ENCODE measurements at places on chromosomes 5 and 9.

- DNase-seq = no peak
Observed at GRCh38 chr5:108529381-108529780, 147.5 kb upstream of the FBXL17 start.

DNA sequence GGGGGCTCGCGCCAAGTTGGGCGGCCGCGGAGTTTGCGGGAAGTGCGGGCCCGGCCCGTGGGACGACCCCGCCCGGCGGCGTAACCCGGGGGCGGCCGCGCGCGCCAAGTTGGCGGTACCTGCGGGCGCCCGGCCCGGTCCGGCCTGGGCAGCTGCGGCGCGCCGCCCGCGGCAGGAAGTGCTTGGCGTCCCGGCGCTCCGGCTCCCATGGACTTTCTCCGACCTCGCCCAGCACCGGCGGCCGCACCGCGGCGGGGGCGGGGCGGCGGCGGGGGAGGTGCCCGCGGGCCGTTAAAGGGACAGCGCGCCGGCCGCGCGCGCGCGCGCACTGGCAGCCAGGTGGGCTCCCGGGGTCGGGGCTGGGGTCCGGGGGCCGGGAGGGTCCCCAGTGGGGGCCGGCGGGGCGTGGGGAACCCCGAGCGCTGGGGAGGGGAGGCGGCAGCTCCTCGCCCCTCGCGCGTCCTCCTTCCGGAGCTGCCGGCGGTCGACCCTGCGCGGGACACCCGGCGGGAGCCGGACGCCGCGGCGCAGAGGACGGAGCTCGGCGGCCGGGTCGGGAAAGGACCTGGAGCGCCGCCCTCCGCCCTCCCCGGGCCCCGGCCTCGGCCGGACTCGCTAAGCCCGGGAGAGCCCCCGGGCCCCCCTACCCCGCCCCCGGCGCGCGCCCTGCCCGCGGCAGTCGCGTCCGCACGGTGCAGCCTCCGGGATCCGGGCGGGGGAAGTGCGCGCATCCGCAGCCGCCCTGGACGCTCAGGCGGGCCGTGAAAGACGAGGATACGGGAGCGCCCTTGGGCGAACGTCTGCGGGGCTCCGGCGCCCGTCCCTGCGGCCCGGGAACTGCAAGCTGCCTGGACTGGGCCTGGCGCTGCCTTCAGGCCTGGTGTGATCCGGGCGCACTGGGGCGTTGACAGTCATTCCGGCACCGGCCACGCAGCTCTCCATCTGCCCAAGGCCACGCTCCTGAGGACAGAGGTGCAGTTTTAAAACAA is at the start of gene NACC2:
Gene NACC2 (minus strand): TSS at position 220 of the 989 bp plus-strand sequence. CDS start 44,768 bp downstream, outside the sequence.
- DNase-seq = no peak

- no peak for DNase-seq
Observed at GRCh38 chr5:38207343-38207742, 51.0 kb upstream of the EGFLAM start.

DNA sequence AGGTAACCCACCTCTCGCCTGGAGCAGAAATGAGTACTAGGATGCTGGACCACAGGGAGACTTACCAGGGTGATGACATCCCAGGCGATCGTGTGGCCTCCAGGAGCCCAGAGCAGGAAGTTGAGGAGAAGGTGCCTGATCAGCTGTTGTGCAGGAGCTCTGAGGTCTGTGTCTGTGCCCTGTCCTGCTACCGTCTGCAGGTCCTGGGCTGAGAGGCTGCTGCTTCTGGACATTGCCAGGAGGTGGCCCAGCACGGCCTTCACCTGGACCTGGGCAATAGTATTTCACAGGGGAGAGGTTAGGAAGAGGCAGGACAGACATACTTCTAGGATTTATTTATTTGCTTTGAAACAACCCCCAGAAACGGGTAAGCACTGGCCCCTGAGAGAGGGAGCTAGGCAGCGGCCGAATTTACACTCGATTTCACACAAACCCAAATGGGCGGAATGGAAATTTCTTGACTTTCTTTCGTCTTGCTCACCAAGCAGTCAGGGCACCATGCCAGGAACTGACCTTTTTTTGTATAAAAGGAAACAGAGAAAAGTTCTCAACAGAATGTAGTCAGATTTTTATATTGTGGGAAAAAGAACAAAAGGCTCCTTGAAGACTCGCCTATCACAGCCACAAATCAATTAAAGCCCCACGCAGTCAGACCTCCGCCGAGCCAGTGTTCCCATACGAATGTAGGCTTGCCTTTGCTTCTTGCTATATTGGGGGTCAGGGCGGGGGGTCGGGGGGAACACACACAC is 210.3 kb downstream of the FANCC start:
- no peak for DNase-seq

GRCh38 chr9:119836036-119836435 is 466.8 kb upstream of the BRINP1 start:
- DNase-seq = no peak

DNA sequence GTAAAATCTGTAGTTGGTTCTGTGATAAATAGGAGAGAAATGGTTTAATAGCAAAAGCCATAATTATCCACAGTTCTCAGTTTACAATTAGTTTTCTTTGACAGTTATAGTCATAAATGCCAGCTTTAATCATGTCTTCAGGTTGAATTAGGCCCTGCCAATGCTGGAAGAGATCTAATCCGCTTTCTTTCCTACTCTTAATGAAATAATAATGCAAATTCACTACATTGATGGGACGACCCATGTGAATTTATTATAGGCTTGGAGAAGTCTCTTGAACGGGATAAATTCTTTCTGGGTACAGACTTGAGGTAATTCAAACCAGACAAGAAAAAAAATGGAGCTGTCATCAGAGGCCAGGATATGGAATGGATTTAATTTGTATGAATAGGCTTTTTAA is 950.4 kb downstream of the EFNA5 start:
- DNase-seq = no peak

GRCh38 chr5:8314965-8315364 is 446.0 kb downstream of the MTRR start:
- no peak for DNase-seq

DNA sequence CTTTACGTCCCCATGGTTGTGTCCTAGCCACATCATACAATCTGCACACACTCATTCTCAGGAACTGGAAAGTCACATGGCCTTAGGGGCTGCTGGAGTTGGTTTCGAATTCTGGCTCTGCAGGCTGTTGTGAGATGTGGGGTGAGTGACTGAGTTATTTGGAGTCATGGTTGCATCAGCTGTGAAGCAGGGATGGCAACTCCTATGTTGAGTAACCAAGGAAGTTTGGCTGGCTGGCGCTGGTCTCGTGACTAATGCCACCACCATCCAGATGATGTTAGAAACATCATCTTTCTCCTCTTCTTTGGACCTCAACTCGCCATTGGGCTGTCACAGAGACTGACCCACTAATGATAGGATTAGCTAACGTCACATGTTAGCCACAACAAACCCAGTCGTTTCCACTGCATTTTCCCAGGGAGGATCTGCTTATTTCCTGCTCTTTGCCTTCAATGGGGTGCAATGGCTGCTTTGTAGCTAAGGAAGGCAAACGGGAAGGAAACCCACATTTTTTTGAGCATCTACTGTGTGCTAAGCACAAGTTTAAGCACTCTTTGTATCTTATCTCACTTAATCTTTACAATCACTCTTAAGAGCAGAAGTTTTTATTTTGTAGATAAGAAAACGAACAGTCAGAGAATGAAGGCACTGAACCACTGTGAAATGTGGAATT is 78.1 kb upstream of the UBTD2 start:
- no peak for DNase-seq

GRCh38 chr5:164593982-164594381 is 1088.6 kb downstream of the MAT2B start:
- DNase-seq = no peak

GRCh38 chr5:9513827-9514226 is 32.0 kb downstream of the SEMA5A start:
- no peak for DNase-seq

- DNase-seq = no peak
Observed at GRCh38 chr9:121271368-121272341, 3.7 kb downstream of the GSN start.

DNA sequence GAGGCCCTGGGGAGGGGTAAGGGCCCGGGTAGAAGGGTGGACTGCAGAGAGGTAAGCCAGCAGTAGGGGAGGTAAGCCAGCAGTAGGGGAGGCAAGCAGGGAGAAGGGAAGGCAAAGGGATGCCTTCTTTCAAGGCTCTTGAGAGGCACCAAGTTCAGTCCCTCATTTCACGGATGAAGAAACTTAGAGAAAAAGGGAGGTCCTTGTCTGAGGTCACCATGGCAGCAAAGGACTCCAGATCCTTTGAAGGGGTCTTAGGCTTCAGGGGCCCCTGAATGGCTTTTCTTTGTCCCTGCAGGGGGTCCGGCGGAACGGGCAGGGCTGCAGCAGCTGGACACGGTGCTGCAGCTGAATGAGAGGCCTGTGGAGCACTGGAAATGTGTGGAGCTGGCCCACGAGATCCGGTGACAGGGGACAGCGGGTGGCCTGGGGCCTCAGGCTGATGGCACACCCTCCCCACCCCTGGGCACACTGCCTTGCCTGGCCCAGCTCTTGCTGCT is 42.6 kb downstream of the RGS3 start:
- DNase-seq = no peak

DNA sequence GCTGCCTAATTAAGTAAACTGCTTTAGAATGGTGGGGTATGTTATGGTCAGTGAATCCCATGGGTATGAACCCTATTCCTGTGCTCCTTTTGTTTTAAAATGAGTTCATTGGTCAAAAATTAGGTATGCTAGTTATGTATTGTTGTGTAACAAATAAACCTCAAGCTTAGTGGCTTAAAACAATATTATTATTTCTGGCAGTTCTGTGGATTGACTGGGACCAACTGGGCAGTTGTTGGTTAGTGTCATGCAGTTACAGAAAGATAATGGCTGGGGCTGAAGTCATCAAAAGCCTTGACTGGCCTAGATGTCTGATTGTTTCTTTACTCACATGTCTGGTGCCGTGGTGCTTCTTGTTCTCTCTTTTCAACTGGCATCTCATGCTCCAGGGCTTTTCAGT is 8.9 kb upstream of the PTAR1 start:
- DNase-seq = no peak

GRCh38 chr9:70250221-70250620 is 8.6 kb upstream of the SMC5 start:
- no peak for DNase-seq

DNA sequence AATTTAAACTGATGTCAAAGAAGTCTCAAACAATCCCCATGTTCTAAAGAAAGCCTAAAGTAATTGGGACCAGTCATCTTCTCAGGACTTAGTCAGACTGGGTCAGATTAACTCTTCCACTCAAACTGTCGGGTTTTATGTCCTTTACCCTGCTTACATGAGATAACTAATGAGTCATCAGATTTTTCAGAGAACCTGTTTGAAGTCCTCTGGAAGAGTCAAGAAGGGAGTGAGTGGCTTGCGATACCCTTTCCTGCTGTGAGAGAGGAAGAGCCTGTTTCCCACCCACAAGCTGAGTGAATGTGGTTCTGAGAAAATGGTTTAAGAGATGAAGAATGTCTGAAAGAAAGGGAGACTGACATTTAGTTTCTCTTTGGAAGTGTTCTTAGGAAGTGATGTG is 1866.7 kb upstream of the C9orf72 start:
- DNase-seq = no peak

- DNase-seq = no peak
Observed at GRCh38 chr5:124922255-124922975, 176.0 kb upstream of the ZNF608 start.

DNA sequence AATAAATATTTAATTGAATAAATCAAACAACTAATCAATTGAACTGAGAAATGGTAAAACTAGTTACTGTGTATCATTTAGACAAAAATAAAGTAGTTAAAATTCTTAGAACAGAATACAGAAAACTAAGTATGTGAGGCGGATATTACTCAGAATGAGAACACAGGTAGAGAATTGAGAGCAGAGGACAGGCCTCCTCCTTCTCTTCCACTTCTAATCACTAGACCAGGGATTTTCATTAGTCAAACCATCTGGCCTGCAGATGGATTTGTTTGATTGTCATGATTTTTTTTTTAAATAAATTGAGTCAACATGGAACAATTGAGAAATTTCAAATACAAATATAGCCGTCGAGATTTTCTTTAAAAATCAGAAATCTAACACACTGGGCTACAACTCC is 198.6 kb upstream of the HMHB1 start:
- no peak for DNase-seq

- DNase-seq = no peak
Observed at GRCh38 chr9:93678199-93679019, 102.0 kb downstream of the PHF2 start.

GRCh38 chr5:90386099-90386710 is 23.4 kb downstream of the CETN3 start:
- DNase-seq = no peak

- DNase-seq = no peak
Observed at GRCh38 chr5:2739360-2740050, 12.0 kb downstream of the IRX2 start.

DNA sequence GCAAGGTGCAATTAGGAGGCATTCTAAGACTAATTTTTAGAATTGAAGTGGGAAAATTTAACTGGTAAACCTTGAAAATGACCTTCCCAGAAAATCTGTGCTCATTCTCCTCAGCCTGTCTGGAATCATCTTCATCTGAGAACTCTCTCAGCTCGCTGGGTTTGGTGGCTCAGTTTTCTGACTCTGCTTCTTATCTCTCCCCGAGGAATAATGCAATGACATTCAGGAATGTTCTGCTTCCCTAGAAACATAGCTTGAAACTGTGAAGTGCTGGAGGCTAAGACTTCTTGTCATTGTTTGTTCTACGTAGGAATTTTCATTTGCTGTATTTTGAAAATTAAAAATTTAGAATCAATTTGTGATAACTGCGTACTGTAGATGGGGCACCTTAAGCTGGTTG is 86.6 kb downstream of the KCNN2 start:
- no peak for DNase-seq

DNA sequence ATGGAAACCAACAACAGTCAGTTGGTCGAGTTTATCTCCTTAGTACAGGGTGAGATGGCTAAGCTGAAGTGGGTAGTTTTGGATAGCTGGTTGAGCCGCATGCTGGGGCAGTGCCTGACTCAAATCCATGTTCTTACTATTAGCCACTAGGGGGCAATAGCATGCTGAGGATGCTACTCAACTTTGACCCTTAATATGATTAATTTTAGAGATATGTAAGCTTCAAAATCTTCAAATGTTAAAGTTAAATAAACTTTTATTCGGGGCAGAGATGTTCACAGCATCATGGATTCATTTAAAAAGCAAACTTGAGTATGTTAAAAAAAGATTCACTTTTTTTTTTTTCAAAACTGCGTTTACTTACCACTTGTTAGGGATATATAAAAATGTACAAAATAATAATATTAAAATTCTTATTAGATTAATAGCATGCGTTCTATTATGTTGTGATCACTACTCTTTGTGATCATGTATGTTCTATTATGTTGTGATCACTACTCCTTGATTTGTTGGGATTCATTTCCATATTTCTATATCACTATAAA is 57.0 kb downstream of the C9orf153 start:
- no peak for DNase-seq

Measured in T-helper 9 cell (primary cell).